ENCODE measurements at places on chromosomes 7 and 10.

DNA sequence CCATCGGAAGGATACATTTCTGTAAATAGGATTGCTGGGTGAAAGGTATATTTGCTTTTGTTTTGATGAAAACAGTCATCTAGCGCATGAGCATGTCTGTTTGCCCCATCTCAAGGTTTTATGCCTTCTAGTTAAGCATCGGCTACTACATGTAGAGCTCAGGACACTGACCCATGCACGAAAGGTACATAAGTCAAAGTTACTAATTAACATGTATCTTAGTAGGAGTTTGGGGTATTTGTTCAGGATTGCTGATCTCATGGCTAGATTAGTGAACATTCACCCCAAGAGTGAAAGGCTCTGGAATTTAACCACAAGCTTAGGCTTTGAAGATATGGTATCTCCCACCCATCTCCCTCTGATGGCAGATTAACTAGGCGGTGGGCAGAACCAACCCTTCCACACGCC, 91.5 kb downstream of the RBM20 start:
- DNase-seq = no peak

DNA sequence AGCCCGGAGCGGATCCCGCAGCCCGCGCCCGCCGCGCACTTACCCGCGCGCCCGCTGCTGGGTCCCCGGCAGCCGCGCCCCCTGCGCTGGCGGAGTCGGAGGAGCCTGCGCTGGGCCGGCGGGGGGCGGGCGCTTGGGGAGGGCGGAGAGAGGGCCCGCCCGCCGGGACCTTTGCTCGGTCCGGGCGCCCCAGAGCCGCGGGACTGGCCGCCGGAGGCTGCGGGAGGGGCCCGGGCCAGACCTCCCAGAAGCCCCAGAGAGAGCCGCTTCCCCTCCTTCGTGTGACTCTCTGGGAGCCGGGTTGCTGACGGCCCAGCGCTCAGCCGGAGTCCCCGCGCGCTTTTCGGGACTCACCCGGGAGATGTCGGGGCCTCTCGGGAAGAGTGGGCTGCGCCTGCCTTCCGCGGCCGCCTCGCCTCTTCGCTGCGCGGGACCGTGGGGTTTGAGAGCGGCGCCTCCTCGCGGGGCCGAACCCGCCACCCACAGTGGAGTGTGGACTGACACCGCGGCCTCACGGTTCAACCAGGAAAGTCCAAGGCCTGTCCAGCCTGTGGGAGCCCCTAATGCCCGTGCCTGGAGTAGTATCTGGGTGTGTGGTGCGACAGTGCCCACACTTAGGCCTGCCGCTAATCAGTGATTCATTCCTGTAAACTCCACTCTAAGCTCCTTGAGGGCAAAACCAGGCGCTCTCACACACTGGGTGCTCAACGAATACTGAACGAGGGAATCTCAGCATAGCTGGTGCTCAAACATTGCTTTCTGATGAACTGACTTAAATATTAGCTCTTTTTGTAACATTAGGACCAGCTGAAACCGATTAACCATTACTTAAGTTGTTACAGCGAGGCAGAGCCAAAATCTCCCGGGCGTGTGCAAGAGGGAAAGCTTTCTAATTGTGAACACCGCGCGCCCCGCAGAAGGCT, at the start of gene GSDME:
TSS of gene GSDME (minus strand) at position 112 of the 923 bp plus-strand sequence. CDS start 7,690 bp downstream, outside the sequence.
- DNase-seq = no peak

- DNase-seq = no peak
Observed at GRCh38 chr7:120981888-120982615, 6.5 kb upstream of the CPED1 start.

DNA sequence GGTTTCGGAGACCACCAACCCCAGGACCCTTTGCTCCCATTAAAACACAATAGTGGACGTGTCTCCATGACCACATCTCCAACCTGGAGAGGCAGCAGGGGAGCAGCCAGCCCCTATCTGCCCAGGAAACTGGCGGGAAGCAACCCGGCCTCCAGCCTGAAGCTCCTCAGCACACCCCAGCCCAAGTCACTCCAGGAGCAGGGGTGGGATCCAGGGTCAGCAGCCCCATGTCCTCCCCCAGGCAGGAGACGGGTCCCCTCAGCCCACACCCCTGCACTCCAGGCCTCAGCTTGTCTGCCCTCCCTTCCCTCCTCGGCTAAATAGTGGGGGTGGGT, 601 bp downstream of the ADAM8 start:
- no peak for DNase-seq

DNA sequence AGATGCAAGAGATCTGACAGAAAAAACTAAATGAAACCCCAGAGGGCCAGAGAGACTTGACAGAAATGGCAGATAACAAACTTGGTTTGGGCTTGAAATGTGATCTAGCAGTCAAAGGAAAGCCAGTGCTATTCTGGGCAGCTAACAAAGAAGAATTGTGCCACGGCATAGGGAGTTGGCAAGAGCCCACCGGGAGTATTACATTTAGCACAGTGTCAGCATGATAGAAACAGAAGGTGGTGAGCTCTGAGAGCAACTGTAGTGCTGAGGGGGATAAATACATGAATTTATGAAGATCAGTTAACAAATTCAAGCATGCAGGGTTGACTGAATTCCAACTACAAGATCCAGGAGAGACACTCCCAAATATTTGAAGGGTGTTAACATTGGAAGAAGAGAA, 91.1 kb downstream of the AHCYL2 start:
- DNase-seq = no peak

- no peak for DNase-seq
Observed at GRCh38 chr7:24756545-24757352, 515 bp downstream of the GSDME start.

DNA sequence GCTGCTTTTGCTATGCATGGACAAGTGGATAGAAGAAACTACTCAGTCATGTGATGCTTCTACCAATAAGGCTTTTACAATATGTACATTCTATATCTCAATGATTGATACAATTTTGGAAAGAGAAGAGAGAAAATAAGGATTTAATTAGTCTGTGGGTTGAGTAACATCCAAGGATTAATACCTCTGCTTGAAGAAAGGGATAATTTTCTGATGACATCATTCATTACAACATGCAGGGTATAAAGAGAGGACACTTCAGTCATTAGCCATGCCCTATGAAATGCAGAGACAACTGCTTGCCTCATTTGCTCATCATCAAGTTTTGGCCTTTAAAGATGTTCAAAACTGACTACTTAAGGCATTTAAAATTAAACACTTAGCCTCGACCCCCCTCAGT, 237.3 kb downstream of the AHR start:
- no peak for DNase-seq

DNA sequence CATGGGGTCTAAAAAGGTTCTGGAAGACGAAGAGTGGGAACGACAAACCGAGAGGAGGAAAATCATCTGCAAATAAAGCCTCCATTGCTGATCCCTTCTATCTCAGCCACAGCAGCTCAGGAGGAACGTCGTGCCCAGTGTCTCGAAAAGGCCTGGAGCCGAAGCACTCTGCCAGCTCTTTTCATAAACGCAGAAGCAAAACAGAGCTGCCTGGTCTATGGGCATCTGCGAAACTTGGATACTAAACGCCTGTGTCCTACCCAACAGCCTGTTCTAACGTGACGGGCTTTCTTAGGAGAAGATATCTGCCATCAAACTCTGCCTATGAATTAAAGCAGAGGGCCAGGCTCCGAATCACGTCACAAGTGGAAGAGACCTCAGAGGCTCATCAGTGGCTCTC, 68.7 kb downstream of the GNA12 start:
- no peak for DNase-seq

DNA sequence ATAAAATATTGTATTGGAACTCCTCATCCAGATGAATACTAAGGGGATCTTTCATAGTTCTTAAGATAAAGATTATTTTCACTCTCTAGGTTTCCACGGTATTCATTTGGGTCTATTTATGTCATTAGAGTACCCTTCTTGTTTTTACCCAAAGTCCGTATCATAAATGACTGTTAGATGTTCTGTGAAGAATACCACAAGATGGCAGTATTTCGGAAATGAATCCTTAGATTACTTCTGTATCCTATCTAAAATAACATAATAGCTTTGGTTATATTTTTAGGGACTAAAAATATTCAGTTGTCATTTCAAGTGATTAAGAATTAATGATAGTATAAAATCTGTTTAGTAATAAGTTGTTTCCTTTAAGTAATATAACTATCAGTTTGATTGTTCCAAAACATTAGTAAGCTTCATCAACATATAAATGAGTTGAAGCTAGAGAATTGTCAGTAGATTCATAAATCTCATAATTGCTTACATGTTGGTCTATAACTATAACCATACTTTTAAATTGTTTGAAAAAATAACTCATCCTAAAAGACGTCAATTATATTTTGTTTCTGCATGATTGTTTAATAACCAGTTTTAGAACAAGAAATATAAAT, 337.5 kb upstream of the KCND2 start:
- DNase-seq = no peak

DNA sequence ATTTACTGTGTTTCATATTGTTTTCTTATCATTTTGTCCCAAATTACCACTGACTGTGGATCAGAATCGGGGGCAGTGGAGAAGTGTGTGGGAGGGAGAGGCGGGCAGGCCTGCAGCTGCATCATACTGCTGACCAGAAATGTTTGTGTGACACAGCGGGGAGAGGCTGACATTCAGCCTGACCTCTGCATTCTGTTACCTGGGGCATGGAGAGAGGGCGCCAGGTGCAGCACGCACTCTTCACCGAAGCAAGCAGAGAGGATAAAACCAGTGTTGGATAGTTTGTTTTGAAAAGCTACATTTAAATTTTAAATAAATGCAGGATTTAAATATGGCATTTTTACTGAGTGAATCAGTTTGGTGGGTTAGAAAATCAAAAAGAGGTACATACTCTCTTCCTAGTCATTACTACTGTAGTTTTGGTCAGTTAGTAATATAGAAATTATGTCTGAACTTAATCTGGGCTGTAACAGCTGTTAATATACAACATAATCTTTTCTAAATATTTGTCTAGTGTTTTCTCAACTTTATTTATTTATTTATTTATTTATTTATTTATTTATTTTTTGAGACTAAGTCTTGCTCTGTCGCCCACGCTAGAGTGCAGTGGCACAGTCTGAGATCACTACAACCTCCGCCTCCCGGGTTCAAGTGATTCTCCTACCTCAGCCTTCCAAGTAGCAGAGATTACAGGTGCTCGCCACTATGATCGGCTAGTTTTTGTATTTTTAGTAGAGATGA, 8.8 kb upstream of the STMP1 start:
- DNase-seq = no peak

DNA sequence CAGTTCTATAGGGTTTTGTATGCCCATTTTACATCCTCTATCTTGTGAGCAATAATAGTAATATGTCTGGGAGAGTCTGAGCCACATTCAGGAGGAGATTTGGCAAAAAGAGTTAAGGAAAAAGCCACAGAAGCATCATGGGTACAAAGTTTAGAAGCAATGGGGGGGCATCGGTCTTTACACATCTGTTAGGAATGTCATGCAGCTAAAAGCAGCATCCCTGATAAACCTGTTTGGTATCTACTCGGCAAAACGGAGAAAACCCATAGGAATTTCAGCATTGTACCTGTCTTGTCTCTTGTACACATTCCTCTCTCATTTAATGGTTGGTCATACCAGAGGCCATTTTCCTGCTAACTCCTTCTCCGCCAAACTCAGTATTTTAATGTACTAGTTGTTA, 12.5 kb upstream of the HERPUD2 start:
- DNase-seq = no peak

DNA sequence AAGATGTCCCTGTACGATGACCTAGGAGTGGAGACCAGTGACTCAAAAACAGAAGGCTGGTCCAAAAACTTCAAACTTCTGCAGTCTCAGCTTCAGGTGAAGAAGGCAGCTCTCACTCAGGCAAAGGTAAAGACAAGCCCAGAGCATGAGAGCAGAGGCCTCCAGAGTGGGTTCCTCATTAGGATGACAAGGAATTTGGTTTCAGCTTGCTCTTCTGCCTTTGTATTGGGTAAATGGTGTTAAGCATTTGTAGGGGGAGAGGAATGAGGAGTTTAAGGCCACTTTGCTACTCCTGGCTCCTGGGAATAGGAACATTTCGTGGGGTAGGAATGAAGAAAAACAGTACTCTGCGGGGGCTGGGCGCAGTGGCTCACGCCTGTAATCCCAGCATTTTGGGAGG, 8.2 kb downstream of the RBM17 start:
- DNase-seq = no peak

DNA sequence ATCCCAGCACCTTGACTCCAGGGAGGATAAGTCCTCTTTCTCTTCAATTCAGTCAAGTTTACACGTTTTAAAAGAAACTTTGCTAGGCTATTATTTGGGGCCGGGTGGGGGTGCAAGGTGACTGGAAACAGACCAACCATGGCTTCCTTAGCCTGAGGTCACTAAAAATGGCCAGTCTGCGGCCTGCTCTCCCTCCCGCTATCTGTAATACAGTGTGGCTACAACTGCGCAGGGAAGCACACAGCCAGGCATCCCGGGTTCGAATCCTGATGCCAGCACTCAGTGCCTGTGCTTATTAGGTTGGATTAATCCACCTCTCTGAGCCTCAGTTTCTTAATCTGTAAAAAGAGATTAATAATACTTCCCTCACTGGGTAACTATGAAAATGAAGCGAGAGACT, 19.5 kb downstream of the ATP6V1F start:
- no peak for DNase-seq

Data from T follicular helper cell (primary cell).